ENCODE measurements at places on chromosomes 11 and 22.

DNA sequence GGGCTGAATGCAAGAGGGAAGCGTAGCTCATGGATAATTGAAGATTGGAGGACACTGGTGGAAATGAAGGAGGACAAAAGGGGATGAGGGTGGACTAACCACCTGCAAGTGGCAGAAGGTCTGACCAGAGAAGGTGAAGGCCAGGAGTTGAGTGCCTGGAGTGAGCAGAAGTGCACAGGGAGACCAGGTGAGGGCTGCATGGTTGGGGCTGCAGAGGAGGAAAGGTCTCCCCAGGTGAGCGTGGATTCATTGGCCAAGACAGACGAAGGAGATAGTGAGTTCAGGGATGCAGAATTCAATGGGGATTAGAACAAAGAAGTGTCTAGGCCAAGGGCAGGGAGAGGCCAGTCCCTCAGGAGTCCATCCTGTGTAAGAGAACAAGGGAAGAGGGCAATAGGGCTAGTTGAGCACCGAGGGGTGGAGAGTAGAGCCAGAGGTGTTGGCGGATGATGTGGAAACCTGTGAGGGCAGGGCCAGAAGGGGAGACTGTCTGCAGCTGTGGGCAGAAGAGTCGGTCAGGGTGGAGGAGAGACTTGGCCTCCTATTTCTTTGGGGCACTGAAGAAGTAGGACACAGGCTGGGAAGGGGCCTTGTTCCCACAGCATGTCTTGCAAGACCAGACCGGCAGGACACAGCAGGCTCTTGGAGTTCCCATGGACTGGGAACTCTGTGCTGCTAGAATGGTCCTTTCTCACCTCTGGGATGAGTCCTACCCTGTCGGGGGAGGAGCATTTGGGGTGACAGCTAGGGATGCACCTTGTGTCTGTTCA, 6.7 kb downstream of the TRIM29 start:
- DNase-seq: no peak

- DNase-seq: no peak
Observed at GRCh38 chr11:134756811-134757540, 344.9 kb upstream of the B3GAT1 start.

DNA sequence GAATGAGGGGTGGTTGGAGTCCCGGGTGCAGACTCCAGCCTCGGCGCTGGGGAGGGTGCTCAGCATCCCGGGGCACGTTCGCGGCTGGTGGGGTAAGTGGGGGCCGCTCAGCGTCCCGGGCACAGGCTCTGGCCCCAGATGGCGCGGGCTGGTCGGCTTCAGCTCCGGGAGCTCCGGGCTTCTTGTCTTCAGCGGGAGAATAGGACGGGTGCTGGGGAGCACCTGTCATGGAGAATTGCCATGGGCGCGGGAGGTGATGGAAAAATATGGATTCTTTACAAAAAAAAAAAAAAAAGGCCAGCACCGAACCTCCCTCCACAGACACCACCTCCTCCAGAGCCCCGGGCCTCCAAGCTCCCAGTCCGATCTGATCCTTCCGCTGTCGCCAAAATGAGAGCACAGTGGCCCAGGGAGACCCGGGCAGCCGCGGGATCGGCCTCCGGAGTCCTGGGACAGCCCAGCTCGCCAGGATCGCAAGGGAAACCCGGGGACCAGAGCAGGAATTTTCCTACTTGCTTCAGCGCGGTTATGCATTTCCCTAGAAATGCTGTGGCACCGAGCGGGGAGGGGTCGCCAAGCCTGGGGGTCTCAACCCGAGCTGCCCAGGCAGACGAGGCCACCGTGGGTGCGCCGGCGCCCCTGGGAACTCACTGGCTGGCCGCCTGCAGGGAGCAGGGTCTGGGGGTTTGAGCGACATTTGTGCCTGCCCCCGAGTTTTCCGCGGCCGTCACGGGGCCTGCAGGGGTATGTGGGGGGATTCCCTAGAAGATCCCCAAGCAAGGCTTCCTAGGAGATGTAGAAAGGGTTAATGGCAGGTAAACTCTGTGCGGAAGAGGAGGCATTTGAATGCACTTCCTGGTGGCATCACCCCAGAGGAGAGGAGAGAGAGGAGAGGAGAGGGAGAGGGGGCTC, 1336.9 kb downstream of the BRD1 start:
- no peak for DNase-seq

DNA sequence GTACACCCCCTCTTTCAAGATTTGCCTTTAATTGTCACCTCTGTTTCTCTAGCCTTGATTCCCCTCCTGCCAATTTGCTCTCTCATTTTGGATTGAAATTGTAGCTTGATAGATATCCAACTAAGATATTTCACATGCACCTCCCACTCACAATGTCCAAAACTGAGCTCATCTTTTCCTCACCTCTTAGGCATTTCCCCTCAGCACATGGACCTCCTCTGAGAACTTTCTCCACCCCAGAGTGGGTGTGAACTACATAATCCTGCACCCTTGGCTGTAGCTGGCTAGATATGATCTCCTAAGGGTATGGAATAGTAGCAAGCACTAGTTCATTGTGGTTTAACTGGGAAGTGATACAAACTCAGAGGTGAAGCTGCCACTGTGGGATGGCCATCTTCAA, 91.5 kb upstream of the SESN3 start:
- no peak for DNase-seq

- no peak for DNase-seq
Observed at GRCh38 chr11:122131126-122131525, 15.1 kb upstream of the BLID start.

GRCh38 chr22:38844315-38845003, 631 bp upstream of the NPTXR start:
- no peak for DNase-seq

GRCh38 chr11:44286268-44286880, 23.6 kb downstream of the ALX4 start:
- peak; percentile 18 for DNase-seq

DNA sequence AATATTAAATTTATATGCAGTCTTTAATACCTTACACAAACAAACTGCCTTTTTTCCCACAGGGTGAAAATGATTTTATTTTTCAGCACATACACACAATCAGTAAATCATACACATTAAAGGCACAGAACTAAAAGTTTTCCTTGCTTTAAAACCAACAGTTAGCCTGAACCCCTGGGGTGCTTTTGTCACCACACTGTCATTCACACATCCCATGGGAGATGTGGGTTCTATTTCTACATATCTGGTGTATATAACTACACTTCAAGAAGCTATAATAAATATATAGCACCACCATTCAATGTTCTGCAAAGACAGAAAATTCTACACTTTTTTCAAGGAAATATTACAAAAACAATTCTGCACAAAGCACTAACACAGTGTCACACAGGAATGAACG, 197.0 kb downstream of the GUCY1A2 start:
- DNase-seq: no peak

GRCh38 chr11:86246293-86246675, 1.7 kb downstream of the EED start:
- DNase-seq: no peak

- DNase-seq: no peak
Observed at GRCh38 chr11:132036220-132036619, 665.8 kb downstream of the NTM start.

DNA sequence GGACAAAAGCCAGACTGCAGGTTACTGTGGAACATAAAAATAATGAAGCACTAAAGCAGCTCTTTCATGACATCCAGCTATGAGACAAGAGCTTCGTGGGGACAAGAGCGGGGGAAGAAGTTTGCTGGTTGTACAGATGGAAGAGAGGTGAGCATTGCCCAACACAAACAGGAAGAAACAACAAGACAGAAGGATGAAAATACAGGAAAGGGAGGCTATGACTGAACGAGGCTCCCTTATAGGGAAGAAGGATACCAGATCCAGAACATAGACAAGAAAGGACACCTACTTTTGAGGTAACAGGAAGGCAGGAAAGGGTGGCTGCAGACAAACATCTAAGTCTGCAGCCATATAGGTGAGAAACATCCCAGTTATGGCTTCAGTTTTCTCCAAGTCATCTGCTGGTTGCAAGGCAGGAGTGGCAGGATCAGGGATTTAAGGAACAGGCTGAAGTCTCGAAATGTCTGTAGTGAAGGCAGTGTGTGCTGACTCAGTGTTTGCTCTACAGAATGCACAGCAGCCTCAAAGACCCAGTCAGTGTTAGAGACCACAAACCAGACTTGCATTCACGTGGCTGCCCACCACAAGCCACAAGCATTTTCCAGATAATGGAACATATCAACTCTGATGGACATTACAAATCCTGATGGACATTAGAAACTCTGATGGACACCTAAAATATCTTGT, 1.9 kb downstream of the CLTCL1 start:
- DNase-seq: no peak

- DNase-seq: no peak
Observed at GRCh38 chr22:17548010-17548755, 15.1 kb upstream of the SLC25A18 start.

DNA sequence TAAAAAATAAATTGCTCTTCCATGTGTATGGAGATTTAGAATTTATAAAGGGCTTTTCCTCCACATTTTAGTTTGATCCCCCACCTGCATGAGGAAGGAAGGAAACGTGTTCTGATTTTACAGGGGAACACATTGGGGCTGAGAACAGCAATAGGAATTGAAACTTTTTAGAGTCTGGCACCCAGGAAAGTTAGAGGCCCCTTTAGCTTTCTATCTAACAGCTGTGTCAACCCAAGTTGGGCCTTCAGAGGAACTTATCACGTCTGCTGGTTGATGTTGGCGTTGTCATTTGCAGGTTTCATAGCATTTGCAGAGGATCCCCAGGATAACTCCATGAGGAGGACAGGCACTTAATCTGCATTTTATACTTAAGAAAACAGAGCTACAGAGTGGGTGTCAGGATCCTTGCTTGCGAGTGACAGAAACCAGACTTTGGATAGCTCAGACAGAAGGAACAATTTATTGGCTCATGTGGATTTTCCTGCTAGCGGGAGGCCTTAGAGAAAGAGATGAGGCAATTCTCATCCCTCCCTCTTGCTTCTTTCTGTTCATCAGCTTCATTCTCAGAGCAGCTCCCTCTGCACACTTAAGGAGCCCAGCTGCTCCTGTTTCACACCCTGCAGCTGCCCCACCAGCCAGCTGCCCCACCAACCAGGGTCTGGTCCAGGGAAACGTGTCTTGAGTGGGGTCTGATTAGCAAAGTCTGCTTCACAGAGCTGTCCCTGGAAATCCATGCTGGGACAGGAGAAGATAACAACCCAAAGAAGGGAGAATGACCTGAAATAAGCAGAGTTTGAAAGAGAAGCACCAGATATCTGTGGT, 92.5 kb upstream of the OR4B1 start:
- DNase-seq: no peak

DNA sequence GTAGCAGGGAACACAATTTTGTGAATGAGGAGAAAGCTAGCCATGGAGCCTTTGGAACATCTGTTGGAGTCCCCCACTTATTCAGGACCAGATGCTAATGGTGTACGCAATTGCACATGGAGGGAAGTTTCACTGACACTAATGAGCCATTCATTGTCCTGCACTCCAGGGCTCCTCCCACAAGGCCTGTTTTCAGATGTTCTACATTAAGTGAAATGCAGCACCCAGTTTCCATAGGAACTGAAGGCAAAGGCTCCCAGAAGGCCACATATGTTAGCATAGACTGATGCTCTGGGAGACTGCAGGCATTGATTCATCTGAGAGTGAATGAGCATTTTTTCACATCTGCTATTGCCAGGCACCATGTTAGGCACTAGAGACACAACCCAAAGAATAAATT, 399.5 kb downstream of the ETS1 start:
- DNase-seq: no peak

DNA sequence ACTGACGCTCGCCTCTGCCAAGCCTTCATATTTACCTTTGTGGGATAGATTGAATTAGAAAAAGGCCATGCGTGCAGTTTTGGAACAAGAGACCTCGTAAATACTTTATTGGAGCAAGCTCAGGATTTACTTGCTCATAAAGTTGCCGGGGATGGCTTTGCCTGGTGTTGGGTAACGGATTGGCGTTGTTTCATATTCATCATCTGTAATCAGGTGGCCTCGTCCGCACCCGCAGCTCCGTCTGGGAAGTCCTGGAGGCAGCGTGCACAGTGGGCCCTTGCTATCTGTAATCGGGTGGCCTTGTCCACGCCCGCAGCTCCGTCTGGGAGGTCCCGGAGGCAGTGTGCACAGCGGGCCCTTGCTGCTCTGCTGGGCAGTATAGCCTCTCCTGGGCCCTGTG, 1209.3 kb downstream of the BRD1 start:
- no peak for DNase-seq

- DNase-seq: no peak
Observed at GRCh38 chr11:73228268-73229134, 10.4 kb downstream of the P2RY2 start.

DNA sequence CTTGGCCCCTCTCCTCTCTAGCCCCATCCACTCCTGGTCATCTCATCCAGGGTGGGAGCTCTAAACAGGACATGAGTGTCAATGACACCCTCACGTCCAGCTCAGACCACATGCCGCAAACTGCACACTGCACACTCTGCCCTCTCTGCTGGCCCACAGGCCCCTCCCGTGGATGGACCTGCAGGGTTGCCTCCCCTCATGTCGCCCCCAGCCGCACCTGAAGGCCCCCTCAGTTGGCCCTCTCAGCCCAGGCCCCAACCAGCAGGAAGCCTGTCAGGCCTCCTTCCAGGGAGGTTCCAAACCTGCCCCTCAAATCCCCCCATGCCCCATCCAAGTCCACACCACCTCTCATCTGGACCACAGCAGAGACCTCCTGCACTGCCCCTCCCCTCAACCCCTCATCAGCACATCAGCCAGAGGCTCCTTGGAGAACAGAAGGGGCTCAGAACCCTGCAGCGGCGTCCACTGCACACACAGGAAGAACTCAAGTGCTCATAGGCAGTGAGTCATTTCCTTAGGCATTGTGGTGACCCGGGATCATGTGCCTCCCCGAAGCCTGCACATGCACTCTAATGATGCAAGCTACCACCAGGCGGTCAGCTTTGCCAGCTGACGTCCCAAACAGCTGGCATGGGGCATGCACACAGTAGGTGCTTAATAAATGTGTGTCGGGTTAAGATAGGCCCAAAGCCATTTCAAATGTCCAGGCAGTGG, 12.9 kb upstream of the CDKN1C start:
- DNase-seq: peak; percentile 44

DNA sequence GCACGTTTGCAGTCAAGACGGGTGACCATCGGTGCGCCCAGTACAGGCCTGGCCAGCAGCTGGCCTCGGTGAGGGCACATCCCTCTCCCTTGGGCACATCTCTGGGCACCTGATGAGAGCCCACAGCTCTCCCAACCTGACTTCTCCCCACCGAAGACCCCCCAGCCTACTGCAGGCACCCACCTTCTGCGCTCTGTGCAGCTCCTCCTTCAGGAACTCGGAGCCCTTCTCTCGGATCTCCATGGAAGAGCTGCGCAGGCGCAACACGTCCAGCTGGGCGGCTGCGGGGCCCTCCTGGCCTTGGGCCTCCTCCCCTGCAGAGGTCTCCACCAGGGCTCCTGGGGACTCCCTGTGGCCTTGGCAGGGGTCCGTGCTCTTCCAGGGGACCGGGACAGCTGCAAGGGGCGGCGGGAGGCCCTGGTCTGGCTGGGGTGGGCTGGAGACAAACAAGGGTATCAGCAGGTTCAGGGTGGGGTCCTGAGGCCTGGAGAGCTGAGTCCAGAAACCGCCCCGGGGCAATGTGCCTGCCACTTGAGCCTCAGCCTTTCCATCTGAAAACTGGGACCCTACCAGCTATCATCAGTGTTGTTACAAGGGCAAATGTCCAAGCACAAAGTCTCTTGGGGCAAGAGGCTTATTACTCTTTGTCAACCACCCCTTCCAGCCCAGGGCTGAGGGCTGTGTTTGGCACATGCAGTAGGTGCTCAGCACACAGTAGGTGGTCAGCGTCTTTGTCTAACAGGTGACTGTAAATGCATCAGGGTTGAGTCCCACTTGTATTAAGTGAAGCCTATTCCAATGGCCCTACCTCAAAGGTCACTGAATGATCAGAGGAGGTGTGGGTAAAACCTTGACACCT, 9.3 kb downstream of the RAB3IL1 start:
- DNase-seq: no peak

- no peak for DNase-seq
Observed at GRCh38 chr11:9838961-9839360, 175.1 kb downstream of the SWAP70 start.

- no peak for DNase-seq
Observed at GRCh38 chr11:12439615-12440014, 62.2 kb downstream of the PARVA start.
